ENCODE measurements at places on chromosomes 7 and 10.

DNA sequence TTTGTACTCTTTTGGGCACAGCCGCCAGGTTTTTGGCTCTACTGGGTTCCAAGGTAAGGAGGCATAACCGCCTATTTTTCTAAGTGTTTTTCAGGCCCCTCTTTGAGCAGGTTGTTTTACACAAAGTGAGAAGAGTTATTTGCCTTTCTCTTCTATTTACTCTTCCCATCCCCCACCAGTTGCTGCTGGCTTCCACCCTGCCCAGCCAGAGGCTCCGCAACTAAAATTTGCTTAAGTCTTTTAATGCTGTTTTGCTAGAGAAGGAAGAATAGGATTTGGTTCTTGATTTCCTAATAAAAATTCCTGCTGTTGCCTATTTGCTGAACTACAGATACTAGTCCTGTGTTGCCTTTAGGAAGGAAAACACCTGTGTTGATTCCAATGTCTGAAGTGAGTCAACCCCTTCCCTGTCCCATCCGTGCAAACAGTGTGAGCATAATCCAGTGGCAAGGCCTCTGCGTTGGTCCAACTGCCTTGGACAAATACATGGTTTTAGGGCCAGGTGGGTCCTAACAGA is 1.9 kb downstream of the PLA2G12B start:
- no peak for DNase-seq

DNA sequence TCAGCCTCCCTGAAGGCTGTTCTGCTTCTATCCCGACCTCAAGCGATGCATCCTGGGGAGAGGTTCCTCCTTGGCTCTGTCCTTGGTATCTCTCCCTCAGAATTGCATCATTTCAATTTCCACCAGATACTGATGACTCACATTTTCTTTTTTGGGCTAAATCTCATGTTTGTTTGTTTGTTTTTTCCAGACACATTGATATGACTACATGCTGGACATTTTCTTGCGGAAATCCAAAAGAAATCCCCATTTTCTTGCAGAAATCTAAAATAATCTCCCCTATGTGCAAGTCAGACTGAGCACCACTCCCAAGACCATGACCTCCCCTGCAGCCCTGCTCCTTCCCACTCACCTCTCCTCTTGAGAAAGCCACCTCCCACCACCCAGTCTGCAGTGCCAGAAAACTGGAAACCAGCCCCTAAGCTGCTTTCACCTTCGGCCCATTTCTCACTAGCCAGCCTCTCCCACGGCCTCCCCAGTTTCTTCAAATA is 260.2 kb upstream of the PRKCQ start:
- DNase-seq = no peak

DNA sequence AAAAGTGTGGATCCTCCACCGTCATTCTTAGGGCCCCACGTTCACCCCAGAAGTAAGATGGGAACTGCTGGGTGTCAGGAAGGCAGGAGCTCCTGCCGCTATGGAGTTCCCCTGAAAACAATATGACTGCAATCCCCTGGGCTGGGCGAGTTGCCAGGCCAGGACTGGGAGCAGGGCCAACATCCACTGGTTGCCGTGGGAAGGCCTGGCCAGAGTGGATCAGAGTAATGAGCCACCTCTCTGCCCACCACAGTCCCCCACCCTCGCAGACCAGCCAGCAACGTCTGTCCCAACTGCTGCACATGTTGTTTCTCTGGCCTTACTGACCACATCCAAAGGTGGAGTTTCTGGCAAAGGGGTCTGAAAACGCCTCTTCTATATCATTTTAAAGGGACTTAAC is 86.6 kb downstream of the STRA8 start:
- DNase-seq = no peak

DNA sequence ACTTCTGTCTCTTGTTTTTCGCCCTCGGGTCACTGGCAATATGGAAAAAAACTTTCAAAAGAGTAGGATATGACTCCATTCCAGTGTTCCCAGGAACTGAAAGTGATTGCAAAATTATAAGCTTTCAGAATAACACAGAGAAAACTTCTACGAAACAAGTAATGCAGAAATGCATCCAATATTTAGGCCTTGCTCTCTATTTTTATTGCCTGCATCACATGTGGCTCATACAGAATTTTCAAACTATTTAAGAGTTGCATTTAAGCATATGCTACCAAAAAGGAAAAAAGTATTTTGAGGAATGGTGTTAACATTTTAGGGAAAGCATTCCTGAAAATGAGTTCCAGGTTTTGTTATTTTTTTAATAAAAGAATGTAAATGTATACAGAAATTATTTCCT is 228.0 kb downstream of the CACNB2 start:
- no peak for DNase-seq

- no peak for DNase-seq
Measured at GRCh38 chr10:108521827-108522492, 1357.5 kb upstream of the SORCS1 start.

GRCh38 chr7:153286763-153287162 is 527.2 kb downstream of the ACTR3B start:
- DNase-seq = no peak

DNA sequence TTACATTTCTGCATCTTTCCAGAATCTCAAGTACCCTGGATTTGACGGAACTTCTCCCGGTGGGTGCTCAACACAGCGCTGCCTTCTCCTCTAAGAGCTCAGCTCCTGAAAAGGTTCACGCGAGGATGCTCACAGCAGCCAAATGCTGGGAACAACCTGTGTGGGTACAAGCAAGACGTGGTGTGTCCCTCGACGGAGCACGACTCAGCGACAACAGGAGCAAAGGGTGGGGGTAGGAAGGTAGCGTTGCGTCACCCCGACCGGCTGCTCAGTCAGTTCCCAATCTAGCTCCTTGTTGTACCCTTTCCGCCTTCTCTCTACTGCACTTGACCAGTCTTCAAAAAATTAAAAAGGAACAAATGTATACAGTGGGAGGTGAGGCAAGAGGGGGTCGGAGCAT is 117.3 kb downstream of the PTPRN2 start:
- no peak for DNase-seq

DNA sequence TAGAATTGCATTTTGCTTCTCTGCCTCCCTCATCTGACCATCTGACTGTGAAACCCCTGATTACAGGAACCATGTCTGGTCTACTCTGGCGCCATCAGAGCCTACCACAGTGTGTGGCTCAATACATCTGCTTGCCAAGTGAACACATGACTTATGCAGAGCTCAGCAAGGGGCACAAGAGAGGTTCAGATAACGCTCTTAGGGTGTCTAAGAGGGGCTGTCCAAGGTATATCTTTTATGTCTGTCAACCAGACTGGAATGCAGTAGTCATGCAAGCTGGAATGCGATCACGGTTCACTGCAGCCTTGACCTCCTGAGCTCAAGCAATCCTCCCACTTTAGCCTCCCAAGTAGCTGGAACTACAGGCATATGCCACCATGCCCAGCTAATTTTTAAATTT is 10.3 kb upstream of the RRP12 start:
- DNase-seq = no peak

- no peak for DNase-seq
Measured at GRCh38 chr7:43834463-43835251, 34.7 kb downstream of the MRPS24 start.

- DNase-seq = no peak
Measured at GRCh38 chr7:40527723-40528122, 392.9 kb downstream of the SUGCT start.

DNA sequence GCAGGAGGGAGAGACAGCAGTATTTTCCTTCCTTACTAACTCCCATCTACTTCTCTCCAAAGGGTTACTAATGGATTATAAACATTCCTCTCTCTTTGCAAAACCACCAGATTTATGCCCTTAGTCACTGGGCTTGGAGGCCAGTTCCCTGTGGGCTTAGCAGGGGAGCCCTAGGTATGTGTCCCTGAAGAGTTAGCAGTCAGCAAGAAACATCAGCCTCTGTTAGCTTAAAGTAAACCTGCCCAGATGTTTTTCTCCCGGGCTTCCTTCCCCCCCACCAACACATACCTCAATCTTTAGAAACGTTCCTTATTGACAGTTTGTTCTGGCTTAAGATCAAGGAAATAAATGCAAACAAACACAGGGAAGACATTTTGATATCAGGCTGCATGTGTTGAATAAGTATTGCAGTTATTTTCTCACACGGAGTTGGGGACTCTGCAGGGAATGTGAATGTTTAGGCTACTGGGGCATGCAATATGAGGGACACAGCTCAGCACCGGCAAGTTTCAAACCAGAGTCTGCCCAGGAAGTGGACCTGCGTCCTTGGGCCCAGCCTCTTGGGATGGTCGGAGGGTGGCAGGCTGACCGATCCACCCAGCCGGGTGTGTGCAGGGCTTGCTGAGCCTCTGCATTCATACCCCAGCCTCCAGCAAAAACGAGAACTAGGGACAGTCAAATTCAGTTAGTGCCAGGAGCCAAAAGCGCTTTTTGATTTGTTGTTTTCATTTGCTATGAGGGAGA is 252.0 kb upstream of the GRB10 start:
- no peak for DNase-seq

GRCh38 chr10:12719365-12719764 is 282.1 kb downstream of the CCDC3 start:
- DNase-seq = no peak

DNA sequence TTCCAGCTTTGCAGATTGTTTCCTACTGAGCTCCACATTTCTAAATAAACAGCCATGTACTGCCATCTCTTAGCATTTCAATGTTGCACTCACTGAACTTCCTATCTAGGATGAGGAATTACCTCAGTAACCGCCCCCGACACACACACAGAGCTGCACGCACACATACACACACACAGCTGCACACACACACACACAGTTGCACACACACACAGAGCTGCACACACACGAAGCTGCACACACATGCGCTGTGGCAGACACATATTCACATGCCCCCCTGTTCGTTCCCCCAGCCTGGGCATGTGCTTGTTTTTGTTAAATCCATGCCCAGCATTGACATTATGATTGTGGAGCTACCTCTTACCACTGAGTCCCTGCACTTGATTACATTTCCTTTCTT is 39.6 kb upstream of the CNPY1 start:
- DNase-seq = no peak

- no peak for DNase-seq
Measured at GRCh38 chr7:94417901-94418300, 23.2 kb downstream of the COL1A2 start.

- DNase-seq = no peak
Measured at GRCh38 chr10:1424648-1425047, 312.7 kb downstream of the ADARB2 start.

DNA sequence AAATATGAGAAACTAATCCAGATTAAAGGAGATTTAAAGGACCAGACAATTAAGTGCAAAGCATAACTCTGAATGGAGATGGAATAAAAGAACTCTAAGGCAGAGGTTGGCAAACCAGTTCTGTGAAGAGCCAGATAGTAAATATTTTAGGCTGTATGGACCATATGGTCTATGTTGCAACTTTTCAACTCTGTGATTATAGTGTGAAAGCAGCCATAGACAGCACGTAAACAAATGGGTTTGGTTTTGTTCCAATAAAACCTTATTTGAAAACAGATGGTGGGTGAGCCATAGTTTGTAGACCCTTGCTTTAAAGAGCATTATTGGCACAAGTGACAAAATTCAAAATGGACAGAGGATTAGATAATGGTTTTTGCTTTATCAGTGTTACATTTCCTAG is 884.1 kb downstream of the CCSER2 start:
- DNase-seq = no peak

- no peak for DNase-seq
Measured at GRCh38 chr10:42984761-42985325, 92.0 kb upstream of the RET start.

DNA sequence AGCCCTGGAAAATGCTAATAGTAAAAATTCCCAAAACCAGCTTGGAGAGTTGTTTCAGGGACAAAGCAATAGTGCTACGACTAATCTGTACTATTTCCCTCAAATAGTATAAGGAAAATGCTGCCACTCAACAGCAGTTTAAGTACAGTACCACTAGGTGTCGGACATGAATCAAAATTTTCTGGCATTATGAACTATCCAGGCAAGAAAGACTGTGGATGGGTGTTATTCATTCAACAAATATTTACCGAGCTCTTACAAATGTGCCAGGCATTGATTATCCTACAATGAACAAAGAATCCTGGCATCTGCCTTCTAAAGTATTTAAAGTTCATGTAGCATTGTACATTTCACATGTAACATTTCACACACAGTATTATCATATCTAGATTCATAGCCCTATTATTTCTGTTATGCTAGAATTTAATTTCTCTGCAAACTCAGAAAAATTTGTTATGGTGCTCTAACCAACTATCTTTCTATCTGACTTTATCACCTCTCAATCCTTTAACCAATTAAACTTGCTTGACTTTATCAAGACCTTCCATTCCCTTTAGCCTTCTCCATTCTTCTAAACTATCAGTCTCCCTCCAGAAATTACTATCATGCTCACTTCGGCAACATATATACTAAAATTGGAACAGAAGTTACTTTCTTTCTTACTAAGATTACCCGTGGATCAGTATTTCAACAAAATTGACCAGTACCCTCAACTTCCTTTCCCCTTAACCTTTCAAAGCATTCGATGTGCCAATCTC is 80.6 kb downstream of the ARHGAP21 start:
- DNase-seq = no peak

GRCh38 chr7:150425670-150426069 is 24.8 kb upstream of the GIMAP8 start:
- DNase-seq = no peak

GRCh38 chr7:96591159-96591899 is 118.3 kb downstream of the SEM1 start:
- DNase-seq = no peak

- no peak for DNase-seq
Measured at GRCh38 chr7:130655286-130655685, 13.3 kb downstream of the COPG2 start.

- DNase-seq = no peak
Measured at GRCh38 chr10:8044331-8044907, 10.1 kb upstream of the GATA3 start.

DNA sequence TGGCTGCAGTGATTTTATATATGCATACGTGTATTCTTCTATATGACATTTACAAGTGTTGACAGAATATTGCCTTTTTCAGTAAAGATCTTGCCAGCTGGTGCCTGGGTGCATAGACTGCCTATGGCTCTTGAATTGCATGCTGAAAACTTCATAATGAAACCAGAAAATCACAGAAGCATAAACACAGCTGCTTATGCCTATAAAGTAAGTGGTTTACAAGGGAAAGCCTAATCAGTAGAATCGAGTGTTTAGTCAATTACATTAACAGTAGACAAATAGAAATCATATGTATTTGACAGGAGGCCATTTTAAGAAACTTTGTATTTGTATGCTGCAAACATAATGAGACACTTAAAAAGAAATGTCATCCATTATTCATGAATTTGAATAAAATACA is 82.5 kb downstream of the TMEM168 start:
- DNase-seq = no peak

Measured in activated CD8-positive, alpha-beta memory T cell treated with anti-CD3 and anti-CD28 coated beads for 4 hours (primary cell).